Small intestine (tissue), 16 donors: ENCODE measurements at places on chromosomes 16 and 17. TPM values are rescaled to one million over a fixed set of nuclear protein-coding genes. Genes with fewer than 3 reads are reported as not detected.

GRCh38 chr16:72302332-72302731 lies 130.4 kb upstream of the PMFBP1 start:
- no peak for DNase-seq

GRCh38 chr17:74987909-74988711 lies 678 bp downstream of the CDR2L start:
- DNase-seq: peak; percentile 80

DNA sequence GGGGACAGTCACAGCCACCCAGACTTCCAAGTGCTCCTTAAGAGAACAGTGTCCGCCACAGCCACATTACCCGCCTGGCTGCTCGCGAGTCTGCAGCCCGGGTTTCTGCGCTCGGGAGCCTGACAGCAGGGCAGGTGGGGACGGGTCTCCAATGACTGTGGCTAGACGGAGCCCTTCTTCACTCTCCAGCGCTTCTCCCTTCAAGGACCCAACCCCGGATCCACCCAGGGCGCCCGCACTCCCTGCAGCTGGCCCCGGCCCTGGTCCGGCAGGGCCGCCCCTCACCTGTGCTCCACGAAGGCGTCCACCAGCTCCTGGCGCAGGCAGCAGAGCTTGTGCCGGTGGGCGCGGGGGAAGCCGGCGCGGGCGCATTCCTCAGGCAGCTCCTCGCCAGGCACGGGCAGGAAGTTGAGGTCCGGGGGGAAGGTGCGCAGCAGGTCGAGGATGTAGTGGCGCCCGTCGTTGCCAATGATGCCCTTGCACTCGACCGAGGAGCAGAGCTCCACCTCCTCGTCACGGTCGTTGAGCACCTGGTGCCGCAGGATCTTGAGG lies 13.9 kb downstream of the CLUH start:
- DNase-seq: no peak

DNA sequence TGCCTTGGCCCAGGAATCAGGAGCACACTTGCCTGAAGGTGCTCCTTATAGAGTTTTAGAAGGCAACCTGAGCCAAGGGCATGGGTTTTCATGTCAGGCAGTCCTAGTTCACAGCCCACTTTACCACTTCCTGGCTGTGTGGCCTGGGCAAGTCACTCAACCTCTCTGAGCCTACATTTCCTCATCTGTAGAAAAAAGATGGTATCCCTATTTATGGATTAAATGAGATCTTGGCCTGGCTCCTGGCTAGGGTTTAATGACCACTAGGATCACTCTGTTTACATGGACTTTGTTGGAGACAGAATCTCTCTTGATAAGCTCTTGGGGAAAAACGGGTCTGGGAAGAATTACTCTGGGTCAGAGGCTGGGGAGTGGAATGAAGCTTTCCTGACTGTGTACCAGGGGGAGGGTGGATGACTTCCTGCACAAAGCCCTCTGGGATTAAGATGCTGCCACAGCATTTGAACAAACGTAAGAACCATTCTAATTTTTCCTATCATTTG lies 2.3 kb downstream of the MT2A start:
- no peak for DNase-seq

DNA sequence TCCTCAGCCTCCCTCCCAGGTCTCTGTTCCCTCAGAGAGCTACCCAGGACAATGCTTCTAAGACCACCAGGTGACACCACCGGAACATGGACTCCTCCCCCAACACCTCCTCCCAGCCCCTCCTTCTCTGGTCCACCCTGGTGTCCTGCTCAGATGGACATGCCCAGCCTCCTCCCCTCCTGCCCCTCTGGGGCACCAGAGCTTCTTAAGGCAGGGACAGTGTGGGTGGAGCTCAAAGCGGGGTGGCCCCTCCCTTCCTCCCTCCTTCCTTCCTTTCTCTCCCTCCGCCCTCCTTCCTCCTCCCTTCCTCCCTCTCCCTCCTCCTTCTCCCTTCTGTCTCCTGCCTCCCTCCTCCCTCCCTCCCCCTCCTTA lies 22.7 kb downstream of the TRPV3 start:
- peak; percentile 41 for DNase-seq

- DNase-seq: peak; percentile 14
Observed at GRCh38 chr16:58265480-58266052, 29.3 kb downstream of the PRSS54 start.

- DNase-seq: no peak
Observed at GRCh38 chr17:62998166-62998565, 32.1 kb downstream of the TANC2 start.

DNA sequence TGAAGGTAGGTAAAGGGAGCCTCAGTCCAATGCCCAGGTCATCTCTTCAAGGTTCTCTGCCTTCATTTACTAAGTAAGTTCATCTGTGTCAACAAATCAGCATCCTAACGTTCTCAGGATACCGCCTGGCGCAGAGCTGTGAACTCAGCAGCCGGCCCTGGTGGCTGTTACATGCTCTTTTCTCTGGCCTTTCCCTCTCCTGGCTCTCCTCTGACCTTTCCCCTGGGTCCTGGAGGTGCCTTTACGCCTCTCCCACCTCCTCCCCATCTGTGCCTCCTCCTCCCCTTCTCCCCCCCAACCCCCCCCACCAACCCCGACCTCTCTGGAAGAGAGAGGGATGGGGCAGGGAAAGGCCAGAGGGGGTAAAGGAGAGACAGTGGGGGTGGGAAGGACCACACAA lies 19.5 kb downstream of the COTL1 start:
- DNase-seq: no peak

GRCh38 chr17:64573214-64573613 lies 66.4 kb downstream of the CEP95 start:
- DNase-seq: no peak

- DNase-seq: no peak
Observed at GRCh38 chr17:18916816-18917500, 35.0 kb upstream of the SLC5A10 start.

DNA sequence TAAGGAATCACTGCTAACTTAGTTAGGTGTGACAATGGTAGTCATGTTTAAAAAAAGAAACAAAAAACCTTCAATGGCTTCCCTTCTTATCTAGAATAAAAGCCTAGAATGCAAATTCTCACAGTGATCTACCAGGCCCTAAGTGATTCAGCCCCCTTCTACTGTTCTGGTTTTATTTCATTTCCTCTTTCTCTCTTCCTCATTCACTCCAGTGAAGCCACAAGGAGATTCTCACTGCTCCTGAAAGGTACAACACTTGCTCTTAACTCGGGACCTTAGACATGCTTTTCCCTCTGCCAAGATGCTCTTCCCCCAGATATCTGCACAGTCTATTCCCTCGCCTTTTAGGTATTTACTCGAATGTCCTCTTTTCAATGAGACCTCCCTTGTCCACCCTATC lies 3.7 kb downstream of the PIGS start:
- DNase-seq: no peak

GRCh38 chr17:39018267-39019134 lies 51.3 kb upstream of the FBXO47 start:
- DNase-seq: no peak

DNA sequence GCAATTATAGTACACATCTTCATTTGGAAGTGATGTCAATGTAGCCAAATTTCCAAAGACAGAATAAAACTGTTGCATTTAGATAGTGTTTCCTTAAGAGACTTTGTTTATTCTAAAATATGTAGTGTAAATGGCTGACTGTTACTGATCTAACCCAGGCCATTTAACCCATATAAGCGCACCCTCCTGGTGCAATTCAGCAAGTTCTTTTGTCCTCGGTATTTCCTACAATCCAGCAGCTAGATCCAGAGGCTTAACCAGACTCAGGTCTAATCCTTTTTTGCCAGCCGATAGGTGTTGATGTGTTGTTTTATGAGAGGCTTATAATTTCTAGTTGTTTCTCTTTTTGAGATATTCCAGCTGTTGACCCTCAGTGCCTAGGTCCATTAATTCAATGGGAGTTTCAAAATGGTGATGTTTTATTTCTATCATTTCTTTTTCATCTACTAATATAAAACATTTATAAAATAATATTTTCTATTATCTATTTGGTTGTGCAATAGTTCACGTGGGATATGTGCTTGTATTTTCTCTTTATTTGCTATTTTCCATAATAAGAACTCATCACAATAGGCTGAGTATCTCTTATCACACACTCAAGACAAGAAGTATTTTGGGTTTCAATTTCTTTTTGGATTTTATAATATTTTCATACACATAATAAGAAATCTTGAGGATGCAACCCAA lies 14.5 kb downstream of the ABCA9 start:
- no peak for DNase-seq

DNA sequence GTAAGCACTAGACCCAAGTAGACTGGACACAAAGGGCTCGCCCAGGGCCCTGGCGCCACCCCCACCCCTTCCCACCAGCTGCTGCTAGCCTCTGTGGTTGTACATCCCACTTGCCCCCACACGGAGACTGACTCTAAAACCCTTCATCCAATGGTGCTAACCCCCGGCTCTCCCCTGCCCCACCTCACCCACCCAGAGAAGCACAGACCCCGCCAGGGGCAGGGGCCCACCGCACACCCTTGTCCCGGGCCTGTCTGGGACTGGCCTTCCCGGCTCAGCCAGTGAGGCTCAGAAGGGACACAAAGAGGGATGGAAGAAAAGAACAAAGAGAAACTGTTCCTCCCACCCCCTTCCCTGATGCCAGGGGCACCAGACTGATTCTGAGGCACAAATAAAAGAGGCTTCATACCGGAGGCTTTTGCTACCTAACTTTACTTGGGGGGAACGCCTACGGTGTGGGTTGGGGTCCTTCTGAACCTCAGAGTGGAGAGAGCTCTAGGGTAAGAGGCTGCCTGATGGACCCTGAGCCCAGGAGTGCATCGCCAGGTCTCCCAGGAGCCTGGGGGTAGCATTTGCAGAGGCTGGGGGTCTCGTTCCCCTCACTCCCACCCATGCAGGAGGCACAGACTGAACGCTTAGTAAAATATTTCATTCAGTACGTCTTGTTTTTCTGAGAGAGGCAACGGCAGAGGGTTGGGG lies 8.2 kb downstream of the CORO6 start:
- DNase-seq: no peak

DNA sequence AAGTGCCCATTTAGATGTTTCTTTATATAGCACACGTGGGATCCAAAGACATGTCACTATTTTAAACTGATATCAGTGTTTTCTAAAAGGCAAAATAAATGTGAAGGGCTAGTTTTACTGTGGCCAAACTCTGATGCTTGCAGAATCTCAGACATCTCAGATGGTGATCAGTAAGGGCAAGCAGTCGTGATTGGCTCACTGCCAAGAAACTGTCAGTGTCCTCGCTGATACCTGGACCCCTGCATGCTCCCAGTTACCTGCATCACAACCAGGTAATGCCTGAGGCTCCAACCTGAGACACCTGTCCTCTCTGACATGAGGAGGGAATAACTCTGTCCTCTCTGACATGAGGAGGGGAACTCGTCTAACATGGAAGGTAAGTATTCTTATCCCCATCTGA lies 114.0 kb downstream of the SPECC1 start:
- DNase-seq: no peak

- DNase-seq: peak; percentile 87
Observed at GRCh38 chr17:35433075-35433894, 985 bp upstream of the SLFN12 start.

GRCh38 chr17:66953630-66954020 lies 10.9 kb upstream of the CACNG4 start:
- DNase-seq: no peak

DNA sequence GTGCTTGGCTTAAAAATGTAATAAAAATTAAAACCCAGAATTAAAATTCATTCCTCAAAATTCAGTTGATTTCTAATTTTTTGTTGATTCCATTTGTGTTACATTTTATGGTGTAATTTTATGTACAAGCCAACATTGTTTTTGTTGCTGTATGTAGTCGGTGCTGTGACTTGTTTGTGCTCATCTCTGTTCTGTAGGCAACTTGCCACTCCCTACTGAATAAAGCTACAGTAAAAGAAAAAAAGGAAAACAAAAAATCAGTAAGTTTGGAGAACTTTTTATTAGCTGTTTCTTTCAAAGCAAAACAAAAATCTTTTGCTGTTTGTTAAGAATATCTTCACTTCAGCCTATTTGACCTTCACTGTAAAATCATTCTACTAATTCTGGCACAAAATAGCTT lies 44.3 kb downstream of the OMG start:
- no peak for DNase-seq

DNA sequence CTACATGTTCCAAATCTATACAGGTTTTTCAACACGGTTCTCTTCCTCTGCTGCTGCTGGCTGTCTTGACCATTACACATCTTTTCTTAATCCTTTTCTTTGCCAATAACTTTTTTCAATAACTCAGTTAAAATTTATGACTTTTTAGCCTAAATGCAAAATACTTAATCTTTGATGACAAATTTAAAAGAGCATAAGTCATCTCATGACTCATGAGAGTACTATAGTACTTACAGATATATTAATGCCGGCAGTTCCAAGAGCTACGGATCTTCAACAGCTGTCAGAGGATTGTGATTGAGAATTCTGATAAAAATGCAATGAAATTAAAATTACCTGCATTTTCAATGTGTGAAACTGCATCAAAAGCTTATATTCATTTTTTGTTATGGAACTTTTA lies 105.5 kb downstream of the KPNA2 start:
- no peak for DNase-seq

GRCh38 chr16:88780142-88781062 lies 4.6 kb downstream of the PIEZO1 start:
- DNase-seq: no peak

DNA sequence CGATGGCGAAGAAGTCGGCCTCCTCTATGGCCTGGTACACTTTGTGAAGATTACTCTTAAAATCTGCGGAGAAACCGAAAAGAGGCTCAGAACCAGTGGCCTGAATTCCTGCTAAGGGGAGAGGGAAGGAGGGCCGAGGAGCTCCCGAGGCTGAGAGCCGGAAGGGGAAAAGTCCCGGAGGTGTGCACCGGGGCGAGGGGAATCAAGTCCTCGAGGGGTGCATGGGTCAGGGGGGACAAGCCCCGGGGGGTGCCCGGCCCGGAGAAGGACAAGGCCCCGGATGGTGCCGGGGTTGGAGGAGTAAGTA lies 495 bp downstream of the PARN start:
- no peak for DNase-seq

GRCh38 chr17:69427486-69428197 lies 13.1 kb downstream of the MAP2K6 start:
- no peak for DNase-seq

- no peak for DNase-seq
Observed at GRCh38 chr16:11494029-11494428, 92.7 kb downstream of the LITAF start.

Gene SREBF1
- 111 TPM for polyA plus RNA-seq

Gene CLDN7
- polyA plus RNA-seq: 337 TPM

Gene THOC6
- 35.9 TPM for polyA plus RNA-seq

Gene LDHD
- 33.8 TPM for polyA plus RNA-seq

Gene HASPIN
- polyA plus RNA-seq: not detected

Gene CACNG1
- polyA plus RNA-seq: not detected

Gene C17orf78
- polyA plus RNA-seq: 19.6 TPM

Gene NETO2
- 2.8 TPM for polyA plus RNA-seq

Gene PRSS21
- 0.19 TPM for polyA plus RNA-seq
